CD8-positive, alpha-beta memory T cell (primary cell): ENCODE measurements at places on chromosomes 4 and X.

- DNase-seq: no peak
Observed at GRCh38 chr4:158018221-158018830, 154.5 kb downstream of the GASK1B start.

DNA sequence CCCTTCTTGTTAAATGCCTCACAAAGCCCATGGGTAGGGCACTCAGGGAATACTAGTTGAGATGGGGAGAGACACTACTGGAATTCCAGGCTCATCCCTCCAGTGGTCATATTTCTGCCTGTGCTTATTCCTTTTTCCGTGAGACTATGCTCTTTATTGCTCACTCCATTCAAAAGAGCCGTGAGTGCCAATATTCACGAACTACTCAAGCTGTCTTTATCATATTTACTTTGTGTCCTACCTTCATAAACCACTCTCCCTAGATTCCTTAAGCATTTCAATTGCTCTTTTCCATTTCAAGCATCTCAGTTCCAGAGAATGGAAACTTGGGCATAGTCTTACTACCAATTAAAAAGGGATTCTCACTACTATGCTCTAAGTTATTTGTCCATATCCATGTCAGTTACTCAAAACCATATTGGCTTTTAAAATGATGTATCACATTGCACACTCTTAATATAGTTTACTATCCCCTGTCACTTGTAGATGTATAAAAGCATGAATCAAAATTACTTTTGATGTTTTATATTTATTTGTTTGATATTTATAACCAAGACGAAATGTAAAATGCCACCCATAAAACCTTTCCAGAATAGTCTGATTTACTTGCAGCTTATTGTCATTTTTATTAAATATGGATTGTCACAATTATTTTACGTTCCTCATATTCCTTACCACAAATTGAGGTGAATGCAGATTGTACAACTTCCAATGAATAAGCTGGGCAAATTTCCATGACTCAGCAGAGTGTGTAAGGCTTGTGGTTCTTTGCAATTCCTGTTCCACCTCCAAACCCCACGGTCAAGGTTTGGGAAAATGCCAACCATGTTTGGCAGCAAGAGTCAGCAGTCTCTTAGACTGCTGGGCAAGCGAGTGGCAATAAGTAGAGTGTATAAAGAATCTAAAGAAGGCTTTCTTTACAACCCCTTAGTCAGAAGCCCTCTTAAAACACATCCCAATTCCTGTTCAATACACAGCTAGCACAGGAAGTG, 24.4 kb downstream of the ENOX2 start:
- DNase-seq: no peak

DNA sequence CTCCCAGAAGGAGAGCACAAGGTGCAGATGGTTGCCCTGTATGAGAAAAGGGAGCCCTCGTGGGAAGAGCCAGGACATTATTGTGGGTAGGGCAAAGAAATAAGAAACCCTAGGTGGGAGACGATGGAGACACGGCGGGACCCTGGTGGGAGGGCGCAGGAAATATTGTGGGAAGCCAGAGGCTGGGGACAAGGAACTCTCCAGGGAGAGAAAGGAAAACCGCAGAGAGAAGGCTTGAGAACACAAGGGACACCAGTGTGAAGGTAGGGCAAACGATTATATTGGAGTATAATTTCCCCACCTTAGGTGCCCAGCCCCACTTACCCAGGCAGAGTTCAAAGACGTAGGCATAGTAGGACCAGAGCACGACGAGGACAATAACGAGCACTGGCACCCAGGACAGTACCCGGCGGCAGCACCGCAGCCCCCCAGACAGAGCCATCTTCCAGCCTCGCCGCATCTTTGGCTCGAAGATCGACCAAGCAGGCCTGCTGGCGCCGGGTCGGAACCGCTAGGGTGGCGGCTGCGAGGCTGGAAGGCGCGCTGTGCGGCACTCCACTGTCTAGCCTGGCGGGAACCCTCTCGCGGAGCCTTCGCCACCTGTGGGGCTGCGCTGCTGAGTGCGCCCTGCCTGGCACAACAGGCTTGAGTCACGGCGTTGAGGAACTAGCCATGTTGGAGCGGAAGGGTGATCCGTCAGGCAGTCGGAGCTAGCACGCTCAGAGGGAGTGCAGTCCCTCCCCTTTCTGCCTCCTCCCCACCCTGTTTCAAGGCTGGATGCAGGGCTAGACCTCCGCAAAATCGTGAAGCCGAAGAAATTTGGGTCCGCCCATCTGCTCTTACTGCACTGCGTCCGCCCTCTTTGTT, at the start of gene ZDHHC15:
TSS of gene ZDHHC15 (minus strand) at position 473 of the 867 bp plus-strand sequence. CDS start at position 460, 13 bp downstream.
- DNase-seq: no peak

DNA sequence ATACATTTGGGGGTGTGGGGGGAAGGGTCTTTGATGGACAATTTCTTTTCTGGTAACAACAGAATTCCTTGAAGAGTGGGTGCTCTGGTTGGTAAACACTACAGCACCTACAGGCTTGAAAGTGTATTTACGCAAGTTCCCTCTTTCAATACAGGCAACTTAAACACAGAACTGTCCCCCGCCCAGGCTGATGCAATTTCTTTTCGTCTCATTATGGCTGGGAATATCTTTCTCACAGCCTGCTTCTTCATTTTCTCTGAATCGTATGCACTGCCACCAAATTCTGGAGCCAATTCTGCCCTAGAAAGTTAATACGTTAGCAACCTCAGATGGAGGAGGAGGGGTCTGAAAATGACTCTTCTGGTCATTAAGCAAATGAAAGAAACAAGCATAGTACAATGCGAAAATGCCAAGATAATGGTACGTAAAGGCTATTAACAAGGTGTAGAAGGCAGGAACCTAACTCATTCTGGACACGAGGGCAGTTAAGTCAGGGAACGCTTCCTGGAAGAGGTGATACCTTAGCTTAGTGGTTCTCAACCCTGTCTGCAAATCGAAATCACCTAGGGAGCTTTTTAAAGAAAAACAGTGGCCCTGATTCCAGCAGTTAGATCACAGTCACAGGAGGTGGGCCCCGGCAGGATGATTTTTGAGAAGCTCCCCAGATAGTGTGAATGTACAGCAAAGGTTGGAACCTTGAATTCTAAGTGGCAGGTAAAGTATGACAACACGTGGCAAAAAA, 1.0 kb downstream of the AGA start:
- no peak for DNase-seq

DNA sequence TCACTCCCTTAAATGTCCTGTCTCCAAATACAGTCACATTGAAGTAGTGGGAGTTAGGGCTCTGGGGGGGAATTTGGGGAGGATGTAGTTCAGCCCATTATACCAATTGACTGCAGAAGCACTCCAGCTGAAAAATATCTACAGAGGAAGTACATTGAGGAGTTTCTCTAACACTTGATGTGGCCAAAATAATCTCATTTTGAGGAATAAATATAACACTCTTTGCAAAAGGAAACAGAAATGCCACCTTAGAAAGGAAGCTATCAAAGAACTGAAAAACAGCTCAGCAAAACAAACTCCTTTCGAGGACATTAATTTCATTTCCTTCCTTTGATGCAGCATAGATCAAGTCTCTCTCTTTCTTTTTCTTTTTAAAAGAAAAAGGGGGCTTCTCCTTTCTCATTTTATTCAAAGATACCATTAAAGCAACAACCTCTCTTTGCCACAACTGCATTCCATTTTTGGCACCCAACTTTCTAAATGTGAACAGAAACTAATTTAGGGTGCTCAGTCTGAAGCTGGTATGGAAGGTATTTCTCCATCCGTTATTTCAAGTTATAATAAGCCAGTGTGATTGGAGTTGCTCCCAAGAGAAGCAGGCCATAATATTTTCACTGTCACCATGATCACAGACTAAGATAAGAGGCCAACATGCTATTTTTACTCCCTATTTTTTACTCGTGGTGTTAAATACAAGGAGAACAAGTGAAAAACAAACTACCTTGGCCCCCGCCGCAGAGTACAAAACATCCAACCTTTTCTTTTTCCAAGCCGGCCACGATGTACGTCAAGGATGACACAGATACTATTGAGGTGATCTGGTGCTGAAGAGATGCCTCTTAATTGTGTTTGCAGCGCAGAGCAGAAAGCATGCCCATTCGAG, 230.4 kb upstream of the GATB start:
- no peak for DNase-seq

GRCh38 chr4:137649711-137650450, 117.6 kb upstream of the PCDH18 start:
- no peak for DNase-seq

GRCh38 chr4:6425336-6425735, 47.1 kb downstream of the PPP2R2C start:
- no peak for DNase-seq

DNA sequence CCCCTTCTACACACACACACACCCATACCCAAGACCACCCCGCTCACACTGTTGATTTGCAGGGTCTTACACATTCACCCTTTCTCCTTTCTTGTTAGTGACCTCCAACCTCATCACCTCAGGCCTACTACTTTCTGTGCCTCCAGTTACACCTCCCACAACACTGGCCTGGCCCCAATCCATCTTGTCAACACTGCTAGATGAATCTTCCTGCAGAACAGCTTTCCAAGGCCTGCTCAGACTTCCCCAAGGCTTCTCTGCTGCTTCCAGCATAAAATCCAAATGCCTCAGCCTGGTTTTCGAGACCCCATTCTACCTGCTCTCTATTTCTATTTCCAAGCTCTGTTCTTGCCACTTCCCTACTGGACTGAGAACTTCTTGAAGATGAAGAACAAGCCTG, 79.9 kb downstream of the NHSL2 start:
- no peak for DNase-seq

DNA sequence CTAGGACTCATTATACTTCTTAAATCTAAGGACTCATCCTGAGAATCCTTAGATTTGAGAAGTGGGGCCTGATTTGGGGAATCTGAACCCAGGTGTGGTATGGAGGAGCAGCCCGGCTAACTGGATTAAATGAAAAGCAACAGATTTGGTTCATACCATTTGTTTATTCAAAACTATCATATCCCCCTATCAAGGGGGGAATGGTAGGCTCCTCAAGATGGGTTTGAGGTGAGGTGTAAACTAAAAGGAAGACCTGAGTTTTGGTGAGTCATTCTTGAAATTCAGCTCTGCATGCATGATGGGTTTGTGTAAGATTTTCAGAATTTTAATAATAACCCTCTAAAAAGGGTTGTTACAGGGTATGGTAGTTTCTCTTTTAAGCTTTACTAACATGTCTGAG, 53.4 kb downstream of the CASP6 start:
- no peak for DNase-seq

- DNase-seq: no peak
Observed at GRCh38 chr4:73707918-73708577, 32.3 kb upstream of the CXCL8 start.

DNA sequence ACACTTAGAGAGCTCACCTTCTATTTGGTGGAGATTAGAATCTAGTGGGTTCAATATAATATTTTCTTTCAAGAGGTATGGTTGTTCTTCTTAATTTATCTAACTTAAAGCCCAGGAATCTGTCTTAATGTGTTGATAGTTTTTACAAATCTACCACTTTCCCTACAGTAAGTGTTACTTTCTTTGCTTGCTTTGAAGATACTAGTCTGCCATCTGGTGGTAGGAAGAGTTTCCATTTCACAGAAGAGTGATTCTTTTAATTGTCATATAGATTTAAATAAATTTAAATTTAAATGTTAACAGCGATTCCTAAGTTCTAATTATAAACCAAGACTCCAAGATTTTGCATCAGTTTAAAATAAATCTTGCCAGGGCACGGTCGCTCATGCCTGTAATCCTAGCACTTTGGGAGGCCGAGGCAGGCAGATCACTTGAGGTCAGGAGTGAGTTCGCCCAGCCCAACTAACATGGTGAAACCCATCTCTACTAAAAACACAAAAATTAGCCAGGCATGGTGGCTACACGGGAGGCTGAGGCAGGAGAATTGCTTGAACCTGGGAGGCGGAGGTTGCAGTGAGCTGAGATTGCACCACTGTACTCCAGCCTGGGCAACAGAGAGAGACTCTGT, 43.5 kb downstream of the NUDT9 start:
- no peak for DNase-seq

DNA sequence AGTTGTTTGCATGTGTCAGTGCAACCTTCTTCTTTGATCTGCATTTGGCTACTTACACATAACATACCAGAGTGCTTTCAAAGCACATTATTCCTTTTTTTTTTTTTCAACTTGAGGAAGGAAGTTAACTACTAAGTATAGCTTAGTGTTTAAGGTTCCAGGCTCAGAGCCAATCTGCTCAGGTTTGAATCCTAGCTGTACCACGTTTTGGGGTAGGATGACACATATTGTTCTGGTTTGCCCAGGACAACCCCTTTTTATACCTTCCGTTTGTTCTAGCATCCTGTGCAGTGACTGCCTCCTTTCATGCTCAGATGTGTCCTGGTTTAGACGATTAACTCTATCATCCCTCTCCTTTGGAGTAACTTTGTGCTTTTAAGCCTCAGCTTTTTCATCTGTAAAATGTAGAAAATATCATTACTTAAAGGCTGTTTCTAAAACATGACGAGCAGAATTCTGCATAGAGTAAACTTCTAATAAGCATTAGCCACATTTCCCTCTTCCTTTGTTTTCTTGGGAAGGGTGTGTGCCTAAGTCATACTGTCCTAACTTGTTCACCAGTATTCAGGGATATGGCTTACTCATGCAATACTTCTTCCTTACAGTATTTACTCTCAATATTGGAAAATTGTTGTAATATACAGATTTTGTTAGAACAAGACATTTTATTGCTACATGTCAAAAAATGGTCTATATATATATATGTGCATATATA, 281.3 kb downstream of the C4orf33 start:
- DNase-seq: no peak

- DNase-seq: no peak
Observed at GRCh38 chr4:3013323-3013722, 50.0 kb downstream of the GRK4 start.

DNA sequence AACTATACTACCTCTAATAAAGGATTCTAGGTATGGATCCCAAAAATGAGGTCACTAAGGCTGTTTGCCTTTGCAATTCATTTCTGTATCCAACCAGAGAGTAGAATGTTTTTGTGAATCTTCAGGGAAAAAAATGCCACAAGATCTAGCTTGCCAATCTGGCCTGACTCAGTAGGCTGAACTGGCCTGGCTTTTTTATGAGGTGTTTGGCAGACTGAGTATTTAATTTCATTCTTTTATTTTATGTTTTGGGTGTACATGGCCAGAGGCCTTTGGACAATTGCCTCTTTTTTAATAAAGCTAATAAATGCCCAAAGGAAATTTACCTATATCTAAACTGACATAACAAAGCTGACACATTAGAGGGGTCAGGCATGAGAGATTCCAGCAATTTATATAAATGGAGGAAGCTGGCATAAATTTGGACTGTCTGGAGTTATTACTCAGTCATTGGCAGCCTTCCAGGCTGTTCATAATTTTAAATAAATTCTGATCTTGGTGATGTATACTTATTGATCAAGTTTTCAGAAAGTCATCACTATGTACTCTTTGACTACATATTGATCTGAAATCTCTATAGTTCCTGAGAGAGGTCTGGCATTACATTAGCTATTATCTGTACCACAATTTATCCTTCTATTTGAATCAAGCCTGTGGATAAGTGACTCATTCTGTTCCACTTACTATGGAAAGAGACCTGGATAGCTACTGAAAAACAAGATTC, 376.4 kb upstream of the NOCT start:
- DNase-seq: no peak

GRCh38 chr4:138775489-138775888, 240.1 kb upstream of the NOCT start:
- DNase-seq: no peak
